Mammary epithelial cell (primary cell): ENCODE measurements at places on chromosomes 1 and 21. TPM values are rescaled to one million over a fixed set of nuclear protein-coding genes. Genes with fewer than 3 reads are reported as not detected.

The UTP11 gene
- 27.0 TPM for polyA plus RNA-seq

The LCE3D gene
- 0.58 TPM for polyA plus RNA-seq

The COL9A2 gene
- 0.23 TPM for polyA plus RNA-seq

DNA sequence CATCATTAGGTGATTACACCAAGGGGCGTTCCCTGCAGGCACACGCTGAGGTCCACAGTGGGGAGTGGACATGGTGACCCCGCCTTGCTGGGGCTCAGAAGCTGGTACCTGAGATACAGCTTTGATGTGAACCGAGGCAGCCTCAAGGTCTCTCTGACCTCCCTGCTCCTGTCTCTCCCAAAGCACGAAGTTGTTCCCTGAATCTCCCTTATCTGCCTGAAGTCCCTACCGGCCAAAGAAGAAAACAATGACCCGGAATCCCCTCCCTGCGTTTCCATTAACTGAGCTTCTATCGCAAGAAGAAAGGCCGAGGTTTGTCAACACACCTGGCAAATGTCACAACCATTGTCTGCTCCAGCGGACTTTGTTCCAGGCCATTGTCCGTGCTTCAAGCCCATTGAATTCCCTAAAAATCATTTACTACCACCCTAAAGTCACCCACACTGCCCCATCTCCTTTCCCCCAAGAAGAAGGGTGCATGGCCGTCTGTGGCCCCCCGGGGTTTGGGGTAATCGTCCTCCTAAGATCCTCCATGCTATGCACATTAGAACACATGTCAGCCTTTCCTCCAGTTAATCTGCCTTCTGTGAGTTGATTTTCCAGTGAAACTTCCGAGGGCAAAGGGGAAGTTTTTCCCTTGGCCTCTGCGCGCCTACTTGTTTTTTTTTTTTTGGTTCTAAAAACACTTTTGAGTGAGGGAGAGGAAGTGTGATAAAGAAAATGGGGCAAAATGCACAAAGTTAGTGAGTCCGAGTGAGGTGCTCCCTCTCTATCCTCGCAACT, 48.1 kb upstream of the COL18A1 start:
- DNase-seq, result no peak

- no peak for DNase-seq
Observed at GRCh38 chr1:156444407-156445001, 56.1 kb downstream of the MEF2D start.

DNA sequence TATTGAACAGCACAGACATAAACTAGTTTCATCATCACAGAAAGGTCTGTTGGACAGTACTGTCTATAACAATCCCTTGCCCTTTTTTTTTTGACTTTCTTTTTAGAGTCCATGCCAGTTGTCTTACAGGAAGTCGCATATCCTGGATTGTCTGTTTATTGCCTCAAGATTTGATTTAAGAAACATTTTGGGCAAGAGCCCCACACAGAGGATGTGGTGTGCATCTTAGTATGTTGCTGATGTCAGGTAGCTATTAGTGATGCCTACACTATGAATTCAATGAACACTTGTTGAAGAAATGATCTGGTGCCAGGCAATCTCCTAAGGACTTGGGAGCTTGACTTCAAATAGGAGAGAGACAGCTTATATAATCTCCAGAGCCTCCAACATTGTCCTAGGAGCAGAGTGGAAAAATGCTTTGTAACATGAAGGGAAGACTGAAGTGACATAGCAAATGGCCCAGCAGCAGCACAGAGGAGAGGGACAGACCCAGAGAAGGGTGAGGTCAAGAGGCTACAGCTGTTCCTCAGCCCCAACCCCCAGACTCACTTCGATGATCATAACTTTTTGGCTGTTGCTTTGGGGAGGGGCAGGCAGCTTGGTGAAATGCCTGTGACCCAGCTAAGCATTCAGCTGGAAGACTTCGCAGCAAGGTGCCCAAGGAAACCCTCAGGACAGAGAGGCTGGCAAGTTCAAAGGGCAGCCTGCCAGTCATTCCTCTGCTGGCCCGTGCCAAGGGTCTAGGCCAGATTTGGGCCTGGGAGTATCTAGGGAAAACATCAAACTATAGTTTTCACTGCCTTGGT, 7.5 kb upstream of the RAB29 start:
- DNase-seq, result no peak

GRCh38 chr1:200146100-200146499, 118.6 kb downstream of the NR5A2 start:
- no peak for DNase-seq

DNA sequence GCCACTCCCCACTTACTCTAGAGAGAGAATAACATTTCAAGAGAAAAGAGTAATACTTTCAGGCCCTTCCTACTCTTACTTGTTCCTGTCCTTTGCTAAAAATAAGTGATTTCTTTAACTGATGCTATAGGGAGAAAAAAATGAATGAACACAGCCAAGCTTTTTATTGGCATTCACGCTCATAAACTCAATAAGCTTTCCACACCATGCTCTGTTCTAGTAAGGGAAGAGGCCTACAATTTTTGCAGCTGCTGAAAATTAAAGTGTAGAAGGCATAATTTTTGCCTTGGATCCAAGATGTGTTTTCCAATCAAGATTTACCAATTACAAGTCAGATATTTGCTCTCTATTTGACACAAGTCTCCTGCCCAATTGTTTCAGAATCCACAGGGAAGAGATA, 188.1 kb upstream of the RGS18 start:
- DNase-seq, result no peak
